Subcutaneous preadipocyte (primary cell): ENCODE measurements at places on chromosomes 6 and 20. TPM values are rescaled to one million over a fixed set of nuclear protein-coding genes. Genes with fewer than 3 reads are reported as not detected.

OPRM1 gene
- total RNA-seq, result not detected in 2 replicates

CTAGE9 gene
- not detected in 2 replicates for total RNA-seq

CCN2 gene
- total RNA-seq, result 1.5 and 10.8 TPM in 2 replicates

CALHM6 gene
- total RNA-seq, result 0.59 and 1.5 TPM in 2 replicates

MICB gene
- 10.7 and 11.1 TPM in 2 replicates for total RNA-seq

NRSN2 gene
- 20.5 and 65.0 TPM in 2 replicates for total RNA-seq

RAET1L gene
- total RNA-seq, result not detected in 2 replicates

TULP1 gene
- not detected in 2 replicates for total RNA-seq

ANGPT4 gene
- total RNA-seq, result not detected in 2 replicates

BTN1A1 gene
- under 0.01 and 0.20 TPM in 2 replicates for total RNA-seq

FILIP1 gene
- total RNA-seq, result under 0.01 and 0.37 TPM in 2 replicates

C6orf141 gene
- total RNA-seq, result 1.5 and 6.5 TPM in 2 replicates

CDSN gene
- total RNA-seq, result not detected in 2 replicates

NELFE gene
- total RNA-seq, result 97.9 and 114 TPM in 2 replicates

OVOL2 gene
- total RNA-seq, result not detected in 2 replicates

SYCP2 gene
- total RNA-seq, result 0.37 and 0.39 TPM in 2 replicates

OR2J3 gene
- total RNA-seq, result not detected in 2 replicates

TMEM151B gene
- total RNA-seq, result not detected in 2 replicates

SLC22A16 gene
- total RNA-seq, result not detected in 2 replicates

MUC22 gene
- not detected in 2 replicates for total RNA-seq

MMUT gene
- 13.3 and 14.7 TPM in 2 replicates for total RNA-seq

GZF1 gene
- total RNA-seq, result 14.7 and 15.2 TPM in 2 replicates

SCGN gene
- total RNA-seq, result under 0.01 TPM in 1 of 2 replicates, not detected in the other

TPD52L1 gene
- 0.59 and 1.5 TPM in 2 replicates for total RNA-seq

MAFB gene
- total RNA-seq, result 4.7 and 7.0 TPM in 2 replicates

HFE gene
- total RNA-seq, result 8.8 and 11.1 TPM in 2 replicates

SGK2 gene
- under 0.01 TPM in 1 of 2 replicates, not detected in the other for total RNA-seq

CFAP206 gene
- total RNA-seq, result 0.20 and 0.37 TPM in 2 replicates

DEFB124 gene
- total RNA-seq, result not detected in 2 replicates

SAPCD1 gene
- total RNA-seq, result 0.59 and 1.1 TPM in 2 replicates

CRIP3 gene
- total RNA-seq, result 0.39 TPM in 1 of 2 replicates, not detected in the other

KIAA0408 gene
- total RNA-seq, result 0.37 and 0.39 TPM in 2 replicates

OSBPL2 gene
- total RNA-seq, result 14.7 and 18.6 TPM in 2 replicates

BHLHE23 gene
- total RNA-seq, result not detected in 2 replicates

GOPC gene
- total RNA-seq, result 20.2 and 32.1 TPM in 2 replicates
